CD4-positive, alpha-beta T cell treated with Interleukin-21 for 1 hour (primary cell): ENCODE measurements at places on chromosomes 5 and 9.

DNA sequence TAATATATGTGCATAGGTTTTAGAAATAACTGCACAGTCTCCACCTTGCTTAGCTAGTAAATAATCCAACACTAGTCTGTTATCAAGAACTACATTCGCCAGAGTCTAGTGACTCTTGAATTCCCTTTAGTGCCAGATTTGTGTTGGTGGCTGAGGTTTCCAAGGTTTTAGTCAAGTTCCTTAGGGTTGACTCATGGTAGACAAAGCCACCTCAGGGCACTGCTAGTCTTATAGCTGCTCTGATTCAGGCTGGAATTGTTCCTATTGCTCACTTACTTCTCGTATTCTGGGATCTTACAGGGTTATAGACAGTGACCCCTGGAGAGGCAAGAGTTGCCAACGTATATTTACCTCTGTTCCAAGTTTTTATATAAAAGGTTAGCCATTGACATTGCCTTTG lies 1369.8 kb upstream of the CDH9 start:
- DNase-seq = no peak

DNA sequence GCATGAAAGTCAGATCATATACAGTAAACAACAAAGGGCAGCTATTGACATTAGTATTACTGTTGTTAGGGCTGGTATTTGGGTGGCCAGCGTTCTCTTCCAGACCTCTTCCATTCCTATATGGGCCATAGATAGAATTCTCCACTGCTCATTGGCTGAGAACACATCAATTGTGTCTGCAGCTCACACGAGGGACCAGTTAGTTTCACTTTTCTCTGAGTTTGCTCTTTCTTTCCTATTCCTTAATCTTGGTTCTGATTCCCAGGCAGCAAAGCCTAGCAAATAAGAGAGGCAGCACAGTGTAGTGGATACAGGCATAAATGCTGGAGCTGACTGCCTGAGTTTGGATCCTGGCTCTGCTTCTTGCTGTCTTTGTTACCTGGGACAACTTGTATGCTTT lies 476.4 kb downstream of the SPOCK1 start:
- DNase-seq = no peak

DNA sequence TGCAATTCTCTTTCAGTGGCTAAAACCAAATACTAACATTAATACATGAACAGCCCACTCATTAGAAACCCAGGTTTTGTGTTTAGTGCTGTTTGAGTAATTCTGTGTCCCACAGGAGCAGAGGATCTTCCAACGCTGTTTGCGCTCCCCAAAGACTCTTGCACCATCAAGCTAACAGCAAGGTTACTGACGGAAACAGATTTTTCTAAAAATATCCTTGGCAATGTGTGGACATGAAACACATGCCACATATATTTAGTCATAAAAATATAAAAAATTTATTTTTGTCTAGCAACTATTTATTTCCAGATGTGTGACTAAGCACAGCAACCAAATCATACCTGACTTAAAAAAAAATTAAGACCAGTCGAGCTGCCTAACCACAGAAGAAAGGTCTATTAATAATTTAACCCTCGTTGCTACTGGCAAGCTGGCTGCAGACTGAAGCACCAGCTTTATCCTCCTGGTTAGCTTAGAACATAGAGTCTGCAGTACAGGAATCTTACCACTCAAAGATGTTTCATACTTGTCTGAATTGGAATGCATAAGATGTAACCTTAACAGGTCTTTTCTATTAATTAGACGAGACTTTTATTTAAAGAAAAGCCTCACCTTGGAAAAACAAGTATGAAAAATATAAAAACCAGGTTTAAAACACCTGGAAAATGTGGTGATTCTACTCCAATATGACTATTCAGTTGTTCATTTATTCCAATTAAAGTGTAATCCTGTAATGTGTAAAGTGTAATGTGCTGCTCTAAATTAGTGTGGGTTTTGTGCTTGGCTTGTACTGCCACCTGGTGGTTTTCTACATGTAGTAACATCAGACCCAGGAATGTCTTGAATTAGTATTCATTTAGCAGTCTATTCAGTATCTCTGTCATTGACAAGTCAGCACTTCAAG lies 272.5 kb downstream of the EPB41L4A start:
- DNase-seq = peak; percentile 71

- no peak for DNase-seq
Observed at GRCh38 chr9:8679371-8679822, 879.8 kb upstream of the DMAC1 start.

DNA sequence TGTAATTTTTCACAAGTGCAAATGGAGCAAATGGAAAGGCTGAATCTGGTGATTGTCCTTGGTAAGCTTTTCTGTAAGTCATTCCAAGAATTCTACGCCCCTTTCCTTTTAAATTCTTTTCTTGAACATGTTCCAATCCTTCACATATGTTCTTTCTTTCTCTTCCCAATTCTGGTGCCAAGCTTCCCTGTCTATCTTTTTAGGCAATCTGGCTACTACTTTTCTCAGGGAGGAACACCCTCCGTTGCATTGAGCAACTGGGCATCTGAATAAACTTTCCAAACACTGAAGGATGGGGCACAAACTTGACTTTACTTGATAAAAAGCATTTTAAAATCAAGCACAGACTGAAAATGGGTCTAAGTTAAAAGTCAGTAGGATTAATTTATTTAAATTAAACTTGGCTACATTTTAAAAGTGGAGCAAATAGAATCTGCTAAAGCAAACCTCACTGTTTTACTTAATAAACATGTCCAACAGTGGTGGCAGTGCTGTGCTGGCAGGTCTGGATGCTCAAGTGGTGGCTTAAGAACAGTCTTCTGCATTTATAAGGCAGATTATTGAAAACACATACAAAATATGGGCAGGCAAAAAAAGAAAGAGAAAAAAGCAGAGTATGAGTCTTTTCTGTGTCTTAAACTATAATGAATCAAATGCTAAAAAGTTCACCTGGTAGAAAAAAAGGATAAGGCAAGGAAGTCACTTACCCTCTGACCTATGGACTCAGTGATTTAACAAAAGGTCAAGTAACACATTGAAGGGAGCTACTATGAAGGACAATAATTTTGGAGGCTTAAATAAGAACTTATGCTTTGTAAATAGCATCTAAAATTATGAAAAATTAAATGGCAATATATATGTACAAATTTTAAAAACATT lies 5.4 kb downstream of the ELL2 start:
- DNase-seq = no peak

GRCh38 chr9:127457191-127457878 lies 6.0 kb downstream of the LRSAM1 start:
- no peak for DNase-seq

DNA sequence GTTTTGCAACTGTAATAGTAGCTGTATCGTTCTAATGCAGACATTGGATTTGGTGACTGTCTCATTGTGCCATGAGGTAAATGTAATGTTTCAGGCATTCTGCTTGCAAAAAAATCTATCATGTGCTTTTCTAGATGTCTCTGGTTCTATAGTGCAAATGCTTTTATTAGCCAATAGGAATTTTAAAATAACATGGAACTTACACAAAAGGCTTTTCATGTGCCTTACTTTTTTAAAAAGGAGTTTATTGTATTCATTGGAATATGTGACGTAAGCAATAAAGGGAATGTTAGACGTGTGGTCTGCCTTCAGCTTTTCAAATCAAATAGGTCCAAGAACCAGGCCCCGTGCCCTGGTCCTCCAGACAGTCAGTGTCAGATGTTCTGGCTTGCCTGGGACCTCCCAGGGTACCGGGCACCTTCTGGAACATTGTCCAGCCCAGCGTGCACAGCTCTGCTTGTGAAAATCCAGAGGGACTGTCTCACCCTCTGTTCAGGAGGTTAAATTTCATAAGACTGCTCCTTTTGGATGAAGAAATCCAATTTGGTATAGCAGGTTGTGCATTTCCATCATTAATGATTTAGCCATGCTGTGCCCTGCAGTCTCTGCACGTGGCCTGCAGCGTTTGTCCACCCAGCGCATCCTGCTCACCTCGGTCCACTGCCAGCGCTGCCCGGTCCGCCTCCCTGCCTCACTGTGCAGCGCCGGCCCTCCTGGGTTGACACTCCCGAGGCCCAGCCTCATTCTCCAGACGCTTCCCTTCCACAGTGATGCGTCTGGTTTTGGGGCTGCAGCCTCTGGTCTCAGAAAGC lies 6.6 kb upstream of the AHRR start:
- no peak for DNase-seq

DNA sequence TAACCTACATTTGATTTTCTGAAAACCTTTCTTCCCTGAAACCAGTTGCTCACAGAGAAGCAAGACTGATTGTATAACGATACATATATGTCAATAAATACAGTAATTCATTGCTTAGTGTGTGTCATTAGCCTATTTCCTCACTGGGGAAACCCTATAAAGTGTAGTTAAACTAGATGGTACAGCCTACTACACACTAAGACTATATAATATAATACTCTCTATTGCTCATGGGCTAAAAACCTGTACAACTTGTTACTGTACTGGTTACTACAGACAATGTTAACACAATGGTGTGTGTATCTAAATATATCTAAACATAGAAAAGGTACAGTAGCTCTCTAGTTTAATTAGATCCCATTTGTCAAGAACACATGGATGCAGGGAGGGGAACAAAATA lies 181.2 kb downstream of the CDH18 start:
- no peak for DNase-seq

DNA sequence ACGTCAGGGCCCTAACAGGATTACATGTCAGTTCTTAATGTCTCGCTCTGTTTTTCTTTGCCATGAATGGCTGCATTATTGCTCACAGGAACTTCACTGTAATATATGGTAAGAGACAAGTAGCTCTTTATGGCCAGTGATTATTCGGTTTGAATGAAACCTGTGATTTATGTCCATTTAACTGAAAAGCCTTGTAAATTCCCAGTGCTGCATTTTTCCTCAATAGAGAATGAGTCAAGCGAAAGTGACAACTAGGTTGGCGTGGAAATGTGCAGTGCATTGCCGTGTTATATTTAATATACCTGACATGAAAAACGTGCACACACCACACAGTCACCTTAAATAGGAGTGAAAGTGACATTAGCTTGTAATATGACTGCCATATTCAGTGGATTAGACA lies 163.1 kb downstream of the PBX3 start:
- DNase-seq = no peak

GRCh38 chr5:83563631-83564030 lies 92.1 kb downstream of the VCAN start:
- no peak for DNase-seq

- no peak for DNase-seq
Observed at GRCh38 chr5:160638161-160638742, 213.8 kb downstream of the ATP10B start.

- no peak for DNase-seq
Observed at GRCh38 chr5:93793159-93793781, 51.9 kb upstream of the POU5F2 start.

DNA sequence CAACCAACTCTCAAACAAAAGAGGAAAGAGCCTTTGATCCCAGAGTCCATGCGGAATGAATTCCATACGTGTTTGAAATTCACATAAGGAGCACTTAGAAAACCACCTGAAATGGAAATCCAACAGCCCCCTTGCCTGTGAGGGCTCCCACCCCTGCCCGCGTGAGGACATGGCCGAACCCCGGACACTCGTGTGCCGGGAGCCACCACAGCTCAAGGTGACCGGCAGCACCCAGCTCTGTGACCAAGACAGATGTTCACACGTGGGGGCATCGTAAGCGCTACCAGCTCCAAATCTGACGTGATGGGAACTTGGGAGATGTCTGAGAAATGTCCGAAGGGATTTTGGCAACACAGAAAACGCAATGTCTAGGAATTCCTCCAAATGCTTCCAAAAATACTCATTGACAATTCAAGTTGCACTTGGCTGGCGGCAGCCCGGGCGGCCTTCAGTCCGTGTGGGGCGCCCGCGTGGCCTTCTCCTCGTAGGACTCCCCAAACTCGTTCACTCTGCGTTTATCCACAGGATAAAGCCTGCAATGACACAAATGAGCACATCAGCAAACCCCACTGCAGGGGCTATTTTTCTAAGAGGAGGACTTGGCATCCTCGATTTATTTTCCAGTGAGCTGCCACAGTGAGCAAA lies 23.2 kb upstream of the TERT start:
- DNase-seq = no peak

DNA sequence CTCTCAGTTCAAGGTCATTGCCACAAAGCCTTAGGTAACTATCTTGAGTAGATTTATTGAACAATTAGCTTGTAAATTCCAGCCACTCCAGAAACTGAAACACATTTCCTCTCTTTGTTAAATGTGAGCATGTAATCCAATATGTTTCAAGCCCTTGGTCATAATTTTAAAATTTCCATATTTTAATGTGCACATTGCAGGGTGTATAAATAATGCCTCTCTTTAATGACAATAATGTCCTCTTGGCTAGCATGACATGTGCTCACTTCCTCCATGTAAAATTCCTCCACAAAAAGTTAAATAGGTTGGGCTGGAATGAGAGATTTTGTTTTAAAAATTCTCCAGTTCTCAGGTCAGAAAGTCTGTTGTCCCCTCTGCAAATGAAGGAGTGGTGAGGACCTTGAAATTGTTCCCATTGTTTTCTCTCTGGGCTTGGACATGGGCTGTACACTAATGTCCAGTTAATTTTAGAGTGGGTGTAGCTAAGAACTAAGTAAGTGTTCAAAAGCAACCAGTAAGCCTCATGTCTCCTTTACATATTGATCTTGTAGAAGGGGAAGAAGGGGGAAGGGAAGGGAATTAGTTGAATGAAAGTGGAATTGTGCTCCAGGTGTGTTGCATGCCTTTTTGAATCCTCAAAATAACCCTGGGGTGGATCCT lies 2.9 kb downstream of the PPP3R2 start:
- DNase-seq = no peak

GRCh38 chr5:170267431-170268152 lies 30.0 kb downstream of the LCP2 start:
- DNase-seq = peak; percentile 88

GRCh38 chr9:89929315-89929672 lies 324.5 kb downstream of the GADD45G start:
- DNase-seq = no peak

GRCh38 chr5:179420476-179420875 lies 75.2 kb upstream of the ADAMTS2 start:
- no peak for DNase-seq

- no peak for DNase-seq
Observed at GRCh38 chr9:137253717-137254623, 1.2 kb upstream of the NELFB start.

DNA sequence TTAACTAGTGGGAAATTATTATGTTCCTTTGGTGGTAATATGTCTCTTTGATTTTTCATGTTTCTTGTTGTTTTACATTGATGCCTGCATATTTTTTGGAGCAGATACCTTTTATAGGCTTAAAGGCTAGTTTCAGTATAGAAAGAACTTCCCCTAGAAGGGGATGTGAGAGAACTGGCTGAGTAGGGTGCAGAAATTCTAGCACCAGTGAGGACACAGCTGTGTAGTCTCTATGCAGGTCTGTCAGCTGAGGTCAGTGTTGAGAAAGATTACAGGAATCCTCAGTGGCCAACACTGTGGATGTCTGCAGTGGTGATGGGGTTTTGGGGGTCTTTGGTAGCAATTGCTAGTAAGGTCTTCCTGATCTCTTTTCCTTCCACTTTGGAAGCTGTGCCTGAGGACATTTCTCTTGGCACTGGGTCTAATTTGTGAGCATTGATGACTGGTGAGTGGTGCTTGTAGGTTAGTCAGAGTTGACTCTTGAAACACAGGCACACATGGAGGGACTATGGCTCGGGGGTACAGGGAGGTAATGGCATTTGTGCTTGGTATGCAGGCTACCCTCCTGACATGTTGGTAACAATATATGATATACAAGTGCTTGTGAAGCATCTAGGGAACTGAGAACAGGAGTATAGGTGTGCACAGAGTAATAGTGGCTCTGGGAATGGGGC lies 221.4 kb downstream of the SPATA31D1 start:
- no peak for DNase-seq
